Endothelial cell (in vitro differentiated cells): ENCODE measurements at places on chromosomes 7 and 10. TPM values are rescaled to one million over a fixed set of nuclear protein-coding genes. Genes with fewer than 3 reads are reported as not detected.

GRCh38 chr10:33410096-33410859 lies 75.8 kb upstream of the NRP1 start:
- H3K27me3 ChIP-seq, result peaks cover 5% of the 10 kb centered on the region
- no peak overlapping the region for H3K27ac ChIP-seq

The CAMK2B gene
- total RNA-seq, result 0.23 TPM

The SPDYE5 gene
- total RNA-seq, result not detected

DNA sequence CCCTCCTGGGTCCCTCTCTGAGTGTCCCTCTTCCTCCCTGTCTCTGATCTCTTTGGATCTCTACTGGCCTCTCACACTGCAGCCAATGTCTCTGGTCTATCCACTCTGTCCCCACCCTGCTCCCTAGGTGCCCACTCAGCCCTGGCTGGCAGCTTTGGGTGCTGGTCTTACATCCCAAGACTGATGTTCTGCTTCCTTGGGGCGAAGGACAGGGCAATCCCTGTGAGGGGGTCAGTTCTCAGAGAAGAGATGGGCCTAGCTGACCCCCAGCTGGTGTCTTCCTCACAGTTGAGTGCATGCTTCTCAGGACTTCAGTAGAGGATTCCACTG lies 51.7 kb upstream of the CAMK2B start:
- no peak overlapping the region for H3K4me3 ChIP-seq
- H3K4me1 ChIP-seq, result peaks cover 7% of the 10 kb centered on the region
- no peak for DNase-seq
- peaks cover 1% of the 10 kb centered on the region for H3K36me3 ChIP-seq

DNA sequence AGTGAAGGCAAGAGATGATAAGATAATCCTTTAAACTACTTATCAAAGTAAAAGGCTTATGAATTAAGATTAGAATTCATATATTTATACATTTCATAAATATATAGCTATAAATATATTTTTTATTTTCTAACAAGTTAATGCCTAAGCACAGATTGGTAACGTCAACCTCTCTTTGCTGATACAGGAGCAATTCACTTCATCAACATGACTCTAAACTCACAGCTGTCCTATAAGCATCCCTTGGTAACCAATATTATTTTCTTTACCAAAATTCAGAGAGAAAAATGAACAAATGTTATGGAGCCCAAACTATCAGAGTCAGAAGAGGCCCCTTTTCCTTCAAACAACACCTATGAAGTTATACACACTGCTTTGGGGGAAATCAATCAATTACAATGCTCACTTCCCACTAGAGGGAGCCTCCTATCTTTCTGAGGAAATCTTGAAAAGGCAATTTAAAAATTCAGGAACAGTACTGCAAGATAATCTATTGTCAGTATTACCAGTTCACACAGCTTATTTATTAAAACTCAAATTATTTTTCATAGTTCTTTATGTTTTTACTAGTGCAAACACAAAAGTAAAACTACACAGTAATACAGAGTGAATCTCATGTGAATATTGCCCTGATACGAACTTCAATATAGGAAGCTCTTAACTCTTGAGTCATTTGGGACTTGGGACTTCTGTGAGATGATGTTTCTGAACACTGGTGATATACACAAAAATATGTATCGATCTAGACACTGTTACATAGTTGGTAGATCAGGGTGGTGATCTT lies 51.0 kb upstream of the NOBOX start:
- H3K36me3 ChIP-seq, result no peaks in the 10 kb centered on the region
- no peak for DNase-seq
- no peak overlapping the region for H3K4me3 ChIP-seq
- no peak overlapping the region for H3K27ac ChIP-seq
- H3K4me1 ChIP-seq, result peaks cover 4% of the 10 kb centered on the region

The KCNK18 gene
- 0.31 TPM for total RNA-seq
